Stimulated activated CD8-positive, alpha-beta memory T cell treated with anti-CD3 and anti-CD28 coated beads, Interleukin-15, amount 100 ng/mL, for 24 hours (primary cell): ENCODE measurements at places on chromosomes 2 and 18.

DNA sequence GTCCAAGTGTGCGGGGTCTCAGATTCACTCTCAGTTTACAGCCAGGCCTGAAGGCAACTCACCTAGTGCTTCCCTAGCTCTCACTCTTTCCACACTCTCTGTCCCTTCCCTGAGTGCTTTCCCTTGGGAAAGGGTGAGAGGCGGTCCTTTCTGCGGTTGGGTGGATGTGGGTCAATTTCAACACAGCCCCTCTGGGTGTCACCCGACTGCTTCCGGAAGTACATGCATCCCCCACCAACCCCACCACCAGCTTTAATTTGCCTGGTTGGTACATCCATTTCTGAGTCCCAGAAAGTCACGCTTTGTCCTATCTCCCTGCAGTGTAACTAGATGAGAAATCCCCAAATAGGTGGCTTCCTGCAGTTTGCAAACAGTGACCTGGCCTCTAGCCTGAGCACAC is 307.3 kb upstream of the MEIS1 start:
- no peak for DNase-seq

DNA sequence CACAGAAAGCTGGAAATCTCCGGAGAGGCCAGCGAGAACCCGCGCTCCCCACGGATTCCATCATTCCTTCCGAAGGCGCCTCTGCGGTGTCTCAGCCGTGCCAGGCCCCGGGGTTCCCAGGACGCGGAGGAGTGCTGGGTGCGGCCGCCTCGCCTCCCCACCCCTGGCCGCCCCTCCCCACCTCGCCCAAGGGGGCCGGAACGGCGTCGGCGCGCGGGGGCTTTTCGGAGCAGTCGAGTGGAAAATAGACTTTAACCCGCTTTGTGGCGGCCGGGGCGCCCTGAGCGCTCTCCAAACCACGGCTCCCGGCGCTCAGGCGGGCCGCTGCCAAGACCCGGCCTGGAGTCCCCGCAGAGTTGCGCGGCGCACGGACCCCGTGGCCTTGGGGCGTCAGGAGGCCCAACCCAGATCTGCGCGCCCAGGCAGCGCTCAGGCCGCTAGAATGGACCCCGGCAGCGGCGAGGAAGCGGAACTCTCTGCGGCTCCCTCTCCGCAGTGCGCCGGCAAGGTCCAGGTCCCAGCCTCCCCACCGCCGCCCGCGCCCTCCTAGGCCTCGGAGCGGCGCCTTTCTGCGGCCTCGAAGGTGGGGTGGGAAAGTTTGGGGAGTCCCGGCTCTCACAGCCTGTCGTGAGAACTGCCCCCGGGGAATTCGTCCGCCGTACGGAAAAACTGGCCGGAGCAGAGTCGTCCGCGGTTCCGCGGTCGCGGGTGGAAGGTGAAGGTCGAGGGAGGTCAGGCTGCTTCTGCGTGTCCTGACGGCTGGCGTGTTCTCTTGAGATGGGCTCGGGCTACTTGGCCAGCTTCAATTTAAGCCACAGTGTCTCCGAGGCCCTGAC is 1.2 kb upstream of the EMX1 start:
- DNase-seq, result no peak

- no peak for DNase-seq
Measured at GRCh38 chr2:17517481-17518211, 594 bp downstream of the RAD51AP2 start.

GRCh38 chr2:77470096-77470495 is 52.1 kb downstream of the LRRTM4 start:
- DNase-seq, result no peak

GRCh38 chr2:128808462-128809258 is 490.0 kb upstream of the HS6ST1 start:
- DNase-seq, result no peak
